Cardiac muscle cell (in vitro differentiated cells and primary cell): ENCODE measurements at places on chromosomes 11 and 22.
A peak's percentile ranks its signal among the peaks of the same experiment; 100 is the strongest.

- no peak for DNase-seq
Observed at GRCh38 chr22:50304528-50305392, 2.7 kb downstream of the PLXNB2 start.

DNA sequence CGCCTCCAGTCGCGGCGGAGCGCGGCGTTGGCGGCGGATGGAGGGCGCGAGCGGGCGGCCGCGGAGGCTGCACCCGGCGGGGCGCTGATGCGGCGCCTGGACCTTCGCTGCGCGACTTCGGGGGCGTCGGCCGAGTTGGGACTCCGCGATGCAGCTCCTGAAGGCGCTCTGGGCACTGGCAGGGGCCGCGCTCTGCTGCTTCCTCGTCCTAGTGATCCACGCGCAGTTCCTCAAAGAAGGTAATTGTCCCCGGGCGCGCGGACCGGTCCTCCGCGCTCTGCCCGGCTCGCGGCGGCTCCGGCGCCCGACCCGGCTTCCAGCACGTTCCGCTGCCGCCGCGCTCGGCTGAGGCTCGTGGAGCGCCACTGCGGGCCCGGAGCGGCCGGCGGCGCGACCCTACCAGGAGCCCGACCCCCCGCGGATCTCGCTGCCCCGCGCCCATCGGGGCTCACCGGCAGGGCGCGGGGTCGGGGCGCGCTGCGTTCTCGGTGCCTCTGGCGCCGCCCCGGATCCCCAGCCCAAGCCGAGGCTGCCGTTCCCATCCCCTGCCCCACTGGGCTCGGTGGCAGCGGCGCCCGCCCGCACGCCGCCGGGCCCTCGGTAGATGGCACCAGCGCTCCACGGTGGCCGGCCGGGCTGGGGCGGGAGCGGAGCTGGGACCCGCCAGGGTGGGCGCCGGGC, 1251.2 kb downstream of the BRD1 start:
- peak; percentile 55 for DNase-seq

- peak; percentile 89 for DNase-seq
Observed at GRCh38 chr22:46934746-46935491, 172.5 kb downstream of the TBC1D22A start.

DNA sequence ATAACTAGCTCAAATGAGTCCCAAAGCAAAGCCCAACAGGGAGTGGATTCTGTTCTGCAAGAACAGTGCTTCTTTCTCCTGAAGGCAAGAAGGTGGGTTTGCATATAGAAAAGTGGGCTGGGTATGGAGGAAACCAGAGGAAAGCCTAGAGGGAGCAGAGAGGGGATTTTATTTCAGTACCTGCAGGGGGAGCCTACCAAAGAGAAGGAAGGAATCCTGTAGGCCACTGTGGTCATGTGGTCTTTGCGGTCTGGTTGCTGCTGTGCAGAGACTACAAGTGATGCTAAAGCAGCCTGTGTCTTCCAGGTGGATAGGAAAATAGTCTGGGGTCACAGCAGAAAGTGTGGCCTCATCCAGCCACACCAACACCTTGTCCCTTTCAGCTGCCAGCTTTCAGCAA, 33.2 kb upstream of the ZBTB16 start:
- DNase-seq: peak; percentile 51

GRCh38 chr11:95790123-95790932, at the start of gene CEP57:
Gene CEP57, plus strand, starts transcription at chr11:95790498. Its CDS starts 201 bp downstream, at chr11:95790699.
- peak; percentile 98 for DNase-seq

GRCh38 chr22:24325105-24325757, 54.6 kb downstream of the SPECC1L start:
- peak; percentile 91 for DNase-seq

- no peak for DNase-seq
Observed at GRCh38 chr11:64186492-64187165, 658 bp downstream of the STIP1 start.

- no peak for DNase-seq
Observed at GRCh38 chr11:2816941-2817421, 68.6 kb downstream of the CDKN1C start.

DNA sequence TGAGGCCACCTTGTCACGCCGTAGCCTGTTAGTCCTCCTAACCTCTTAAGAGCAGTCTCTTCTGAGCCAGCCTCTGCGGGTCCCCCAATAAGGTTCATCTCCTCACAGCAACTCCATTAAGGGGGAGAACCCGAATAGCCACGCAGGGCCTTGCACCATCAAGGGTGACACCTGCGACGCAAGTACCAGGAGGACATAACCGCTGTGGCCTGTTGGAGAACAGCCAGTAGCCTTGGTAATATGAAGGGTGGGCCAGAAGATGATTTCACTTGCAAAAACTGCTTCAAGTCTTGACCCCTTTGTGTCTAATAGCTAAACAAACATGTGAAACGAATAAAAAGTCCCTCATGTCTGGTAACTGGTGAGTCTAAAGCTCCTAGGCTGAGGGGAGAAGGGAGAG, 14.8 kb downstream of the ARFGAP2 start:
- DNase-seq: no peak

DNA sequence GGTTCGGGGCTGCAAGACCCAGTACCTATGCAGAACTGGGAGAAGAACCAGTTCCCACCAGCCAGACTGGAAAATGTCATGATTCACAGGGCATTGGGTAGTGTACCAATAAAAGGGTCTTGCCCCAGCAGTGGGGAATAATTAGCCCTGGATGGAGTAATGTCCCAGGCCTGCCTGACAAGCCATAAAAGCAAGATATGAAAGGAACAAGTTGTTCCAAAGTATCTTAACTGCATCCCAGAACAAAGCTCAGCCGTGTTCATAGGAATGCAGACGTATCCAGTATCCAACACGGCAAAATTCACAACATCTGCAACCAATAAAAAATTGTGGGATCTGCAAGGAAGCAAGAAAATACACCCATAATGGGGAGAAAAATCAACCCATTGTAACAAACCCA, 47.9 kb downstream of the ASCL2 start:
- no peak for DNase-seq

DNA sequence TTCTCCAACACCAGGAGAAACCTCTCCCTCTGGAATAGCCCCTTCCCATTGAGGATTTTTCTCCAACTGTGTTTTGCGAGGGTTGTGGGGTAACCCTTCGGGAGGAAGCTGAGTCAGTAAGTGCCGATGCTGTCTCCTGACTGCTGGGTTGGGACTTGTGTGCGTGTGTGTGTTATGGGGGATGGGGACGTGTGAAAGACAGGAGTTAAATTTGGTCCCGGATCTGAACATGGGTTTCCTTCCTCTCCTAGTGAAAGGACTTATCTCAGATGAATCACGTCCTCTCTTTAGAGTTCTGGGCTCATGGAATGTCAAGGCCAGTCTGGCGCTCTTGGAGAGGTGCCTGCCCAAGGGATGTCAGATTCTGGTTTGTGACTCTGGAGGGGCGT, 33.3 kb downstream of the KIAA1671 start:
- no peak for DNase-seq

GRCh38 chr11:20084921-20085814, 75.1 kb downstream of the DBX1 start:
- no peak for DNase-seq
